ENCODE measurements at places on chromosomes 2 and 18.
A peak's percentile ranks its signal among the peaks of the same experiment; 100 is the strongest.

- no peak for DNase-seq
Measured at GRCh38 chr2:230216489-230216888, 3.3 kb downstream of the SP110 start.

DNA sequence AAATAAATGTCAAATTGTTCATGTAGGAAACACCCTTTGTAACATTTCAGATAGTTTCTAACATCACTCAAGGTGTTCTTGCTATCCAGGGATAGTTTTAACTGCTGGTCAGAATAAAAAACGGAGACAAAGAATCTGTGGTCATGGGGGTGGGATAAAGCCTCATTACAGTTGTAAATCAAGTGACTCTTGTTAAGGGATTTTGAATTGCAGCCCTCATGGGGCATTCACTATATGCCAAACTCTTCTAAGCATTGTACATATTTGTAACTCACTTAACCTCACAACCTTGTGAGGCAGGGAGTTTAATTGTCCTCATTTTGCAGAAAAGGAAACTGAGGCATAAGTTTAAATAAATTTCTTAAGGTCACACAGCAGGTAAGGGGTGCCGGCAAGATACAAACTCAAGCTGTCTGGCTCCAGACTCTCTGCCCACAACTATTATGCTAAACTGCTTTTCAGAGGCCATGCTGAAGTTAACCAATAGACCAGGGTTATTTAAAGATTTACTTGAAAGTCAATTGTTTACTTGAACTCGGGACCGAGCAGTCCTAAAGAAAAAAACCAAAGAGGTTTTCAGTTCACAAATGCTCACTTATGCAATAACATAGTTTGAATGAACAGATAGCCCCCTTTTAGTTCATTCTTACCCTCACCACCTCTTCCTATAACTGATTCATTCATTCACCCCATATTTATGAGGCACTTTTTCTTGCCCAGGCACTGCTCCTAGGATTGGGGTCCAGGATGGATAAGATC lies 121.6 kb upstream of the FZD5 start:
- DNase-seq, result no peak

DNA sequence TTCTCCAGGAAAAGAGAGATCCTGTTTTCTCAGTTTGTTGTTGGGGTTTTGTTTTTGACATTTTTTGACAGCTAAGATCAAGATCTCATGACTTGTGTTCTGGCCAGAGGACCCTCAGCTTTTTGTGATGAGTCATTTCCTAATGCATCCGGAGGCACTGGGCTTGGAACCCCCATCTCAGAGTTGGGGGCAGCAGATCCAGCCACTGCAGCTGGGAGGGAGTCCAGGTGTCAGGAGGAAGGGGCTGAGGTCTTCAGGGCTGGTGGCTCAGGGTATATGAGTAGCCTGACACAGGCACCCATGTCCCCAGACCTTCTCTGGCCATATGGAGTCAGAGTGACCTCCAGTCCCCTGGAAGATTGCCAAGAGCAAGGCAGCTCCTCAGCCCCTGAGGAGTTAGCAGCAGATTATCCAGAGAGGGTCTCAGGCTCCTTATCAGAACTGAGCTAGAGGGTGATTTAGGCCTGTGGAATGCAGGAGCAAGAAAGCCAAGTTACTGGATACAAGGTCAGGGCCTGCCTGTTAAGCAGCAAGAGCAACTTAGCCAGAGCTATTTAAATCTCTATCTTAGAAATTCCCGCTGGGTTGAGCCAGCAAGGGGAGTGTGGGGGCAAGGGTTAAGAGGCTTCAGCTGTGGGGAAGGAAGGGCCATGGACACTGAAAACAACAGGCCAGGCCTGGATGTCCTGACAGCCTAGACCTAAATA lies 62.4 kb downstream of the TANC1 start:
- DNase-seq, result peak; percentile 98

DNA sequence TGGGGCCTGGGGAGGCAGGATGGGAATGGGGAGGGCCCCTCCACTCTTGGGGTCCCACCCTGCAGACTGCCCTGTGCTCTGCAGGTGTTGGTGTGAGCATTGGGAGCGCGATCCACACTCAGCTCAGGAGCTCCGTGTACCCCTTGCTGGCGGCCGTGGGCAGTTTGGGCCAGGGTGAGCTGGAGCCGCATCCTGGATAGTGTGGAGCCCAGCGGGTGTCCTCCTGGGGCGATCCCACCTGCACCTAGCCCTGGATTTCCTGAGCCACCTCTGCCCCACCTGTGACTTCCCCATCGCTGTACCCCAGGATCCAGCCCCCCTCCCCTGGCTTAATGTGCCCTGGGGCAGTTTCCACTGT lies 2.6 kb downstream of the PROM2 start:
- no peak for DNase-seq

DNA sequence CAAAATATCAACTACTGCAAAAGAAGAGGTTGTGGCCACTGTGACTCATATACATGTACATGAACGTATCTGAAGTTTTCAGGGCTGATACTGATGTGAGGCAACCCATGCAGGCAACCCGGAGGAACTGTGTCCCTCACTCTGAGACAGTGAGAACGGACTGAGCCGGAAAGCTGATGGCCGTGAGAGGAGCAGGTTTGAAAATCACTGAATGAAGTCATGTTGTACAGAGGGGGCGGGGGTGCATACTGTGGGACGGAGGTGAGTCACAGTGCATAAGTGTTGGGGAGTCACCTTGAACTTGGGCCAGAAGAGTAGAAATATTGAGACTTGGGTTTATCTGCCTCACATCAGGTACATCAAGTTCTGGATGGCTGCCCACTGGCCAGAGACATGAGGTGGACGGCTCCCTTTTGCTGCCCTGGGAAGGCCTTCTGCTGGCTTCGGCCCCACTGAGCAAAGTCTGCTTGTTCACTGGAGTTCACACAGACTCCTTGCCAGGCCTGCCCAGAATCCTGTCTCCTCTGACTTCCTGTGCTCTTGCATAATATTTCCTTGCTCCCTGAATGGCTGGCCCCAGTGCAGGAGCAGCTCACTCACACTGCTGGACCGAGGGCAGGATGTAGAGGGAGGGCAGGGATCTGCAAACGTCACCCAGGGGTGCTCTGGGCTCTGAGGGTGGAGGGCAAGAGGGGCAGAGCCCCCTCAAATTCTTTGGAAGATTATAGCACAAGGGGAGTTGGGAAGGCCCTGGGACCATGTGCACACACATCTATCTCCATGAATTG lies 18.1 kb downstream of the EPAS1 start:
- DNase-seq, result peak; percentile 69

DNA sequence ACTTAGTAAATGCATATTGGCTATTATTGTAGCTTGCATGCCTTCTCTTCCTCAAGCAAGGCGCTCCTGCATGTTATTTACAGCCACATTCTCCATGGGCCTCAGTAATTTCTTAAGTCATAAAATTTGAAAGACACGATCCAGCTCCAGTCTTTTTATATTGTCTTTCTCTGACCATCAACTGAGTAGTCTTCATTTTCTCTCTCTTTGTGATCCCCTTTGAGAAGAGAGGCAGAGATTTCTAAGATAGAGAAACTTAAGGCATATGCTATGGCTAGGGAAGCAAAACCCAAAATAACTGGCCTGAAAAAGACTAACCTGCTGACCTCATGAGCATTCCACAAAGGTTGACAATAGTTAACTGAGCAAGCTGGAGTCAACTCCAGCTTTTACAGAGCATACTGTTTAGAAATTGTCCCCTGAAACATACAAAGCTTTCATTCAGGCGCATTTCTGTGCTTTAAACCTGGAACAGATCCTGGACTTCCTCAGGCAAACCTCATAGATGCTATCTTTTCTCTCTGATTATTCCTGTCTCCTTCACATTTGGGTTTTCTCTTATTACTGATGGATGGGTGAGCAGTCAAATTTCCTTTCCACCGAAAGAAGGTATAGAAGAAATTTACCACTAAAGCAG lies 4.6 kb downstream of the DPP4 start:
- DNase-seq, result peak; percentile 60

DNA sequence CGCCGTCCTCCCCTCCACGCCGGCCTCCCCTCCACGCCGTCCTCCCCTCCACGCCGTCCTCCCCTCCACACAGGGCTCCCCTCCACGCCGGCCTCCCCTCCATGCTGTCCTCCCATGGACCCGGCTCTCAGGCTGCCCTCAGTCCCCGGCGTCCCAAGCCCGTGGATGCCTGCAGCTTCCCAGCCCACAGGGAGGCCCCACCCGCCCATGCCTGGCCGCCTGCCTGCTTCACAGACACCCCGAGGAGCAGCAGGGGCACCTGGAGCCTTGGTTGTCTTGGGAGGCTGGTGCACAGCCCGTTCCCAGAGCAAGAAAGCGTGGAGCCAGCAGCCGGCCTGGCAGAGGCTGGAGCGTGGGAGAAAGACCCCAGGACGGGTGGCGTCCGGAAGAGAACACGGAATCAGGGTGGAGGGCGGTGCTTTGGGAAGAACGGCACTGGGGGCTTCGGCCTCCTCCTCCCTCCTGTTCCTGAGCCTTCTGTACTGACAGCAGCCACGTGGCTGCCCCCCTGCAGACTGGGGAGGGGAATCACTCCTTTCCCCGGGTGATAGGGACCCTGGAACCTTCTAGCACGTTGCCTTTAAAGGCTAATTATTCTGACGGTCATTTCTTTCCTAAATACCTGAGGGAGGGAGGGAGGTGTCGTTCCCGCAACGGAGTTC lies 26.2 kb upstream of the KCNG2 start:
- no peak for DNase-seq

DNA sequence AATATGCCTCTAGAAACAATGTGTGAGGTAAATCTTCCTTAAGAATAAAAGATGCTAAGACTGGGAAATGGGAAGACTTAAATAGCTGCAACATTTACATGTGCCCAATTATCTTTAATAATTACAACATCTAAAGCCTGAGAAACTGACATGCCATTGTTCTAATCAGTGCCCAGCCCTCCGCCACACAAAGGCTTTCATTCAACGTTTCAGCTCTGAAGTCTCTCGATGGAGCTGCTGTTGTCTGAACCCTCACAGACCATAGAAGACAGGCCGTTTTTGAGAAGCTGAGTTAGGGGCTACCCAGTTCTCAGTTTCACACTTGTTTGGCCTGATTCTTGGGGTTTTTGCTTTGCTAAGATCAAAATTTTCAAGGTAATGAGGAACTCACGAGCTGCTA lies 315.4 kb upstream of the CHST9 start:
- no peak for DNase-seq

DNA sequence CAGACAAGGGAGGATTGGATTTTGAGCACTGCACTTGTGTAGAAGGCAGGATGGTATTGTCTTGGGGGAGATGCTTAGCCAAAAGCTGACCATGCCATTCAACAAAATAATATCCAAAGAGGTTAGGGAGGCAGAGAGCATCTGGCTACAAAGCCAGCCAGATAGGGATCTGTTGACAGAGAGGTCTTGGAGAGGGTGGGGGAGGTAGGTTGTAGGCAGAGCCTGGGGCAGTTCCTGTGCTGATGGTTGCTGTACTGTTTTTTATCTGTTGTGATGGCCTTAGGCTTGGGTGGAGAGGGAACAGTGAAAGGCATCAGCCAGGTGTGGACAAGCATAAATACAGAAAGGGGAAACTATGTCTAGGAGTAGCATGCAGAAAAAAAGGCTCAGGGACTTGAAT lies 100.9 kb downstream of the AQP4 start:
- DNase-seq, result peak; percentile 87

GRCh38 chr2:98335271-98335670 lies 11.0 kb upstream of the CNGA3 start:
- DNase-seq, result no peak

- DNase-seq, result peak; percentile 61
Measured at GRCh38 chr2:65465857-65466256, 33.5 kb upstream of the SPRED2 start.

- no peak for DNase-seq
Measured at GRCh38 chr2:196445991-196446390, 193.5 kb upstream of the CCDC150 start.

DNA sequence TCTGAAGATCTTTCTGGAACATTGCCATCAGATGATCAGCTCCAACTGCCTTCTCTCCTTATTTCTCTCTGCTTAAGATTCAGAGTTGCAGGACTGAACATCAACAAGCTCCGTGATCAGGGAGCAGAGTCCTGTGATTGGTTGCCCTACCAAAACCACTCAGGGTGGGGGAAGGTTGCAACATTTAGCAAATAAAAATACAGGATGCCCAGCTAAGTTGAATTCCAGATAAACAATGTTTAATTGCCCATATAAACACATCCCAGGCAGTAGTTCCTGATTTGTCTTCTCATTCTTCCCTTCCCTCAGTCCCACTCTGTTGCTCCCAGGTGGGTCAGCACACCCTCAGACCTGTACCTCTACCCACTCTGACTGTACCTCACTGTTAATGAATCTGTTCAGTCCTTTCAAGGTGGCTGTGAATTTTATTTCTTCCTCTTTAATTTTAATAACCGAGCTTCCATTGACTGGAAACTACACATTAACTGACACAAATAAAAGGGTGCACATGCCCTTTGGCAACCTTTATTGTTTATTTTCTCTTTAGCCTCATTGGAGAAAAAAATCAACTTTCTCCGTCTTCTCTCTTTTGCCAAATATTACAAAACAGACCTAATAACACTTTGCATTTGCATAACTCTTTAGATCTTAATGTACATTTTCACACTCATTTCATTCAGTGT lies 167.1 kb upstream of the PKDCC start:
- DNase-seq, result peak; percentile 10

DNA sequence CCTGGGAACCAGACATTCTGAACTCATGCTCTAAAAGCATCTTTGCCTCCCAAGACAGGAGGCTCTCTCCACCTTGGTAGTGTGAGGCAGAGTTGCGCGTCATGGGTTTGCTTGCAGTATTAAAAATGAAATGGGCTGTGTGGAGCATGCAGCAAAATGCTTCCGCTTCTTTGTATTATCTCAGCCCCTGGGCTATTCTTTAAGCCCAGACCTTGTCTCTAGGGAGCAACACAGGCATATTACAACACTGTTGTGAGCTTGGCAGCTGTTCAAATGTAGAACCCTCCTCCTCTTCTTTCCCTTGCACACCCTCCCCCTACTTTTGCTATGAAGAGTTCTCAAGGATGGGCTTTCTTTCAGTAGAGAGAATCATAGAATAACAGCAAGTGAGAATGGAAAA lies 185.1 kb upstream of the LHCGR start:
- DNase-seq, result no peak

- peak; percentile 58 for DNase-seq
Measured at GRCh38 chr2:72367530-72368225, 220.0 kb upstream of the CYP26B1 start.

- DNase-seq, result no peak
Measured at GRCh38 chr2:24077879-24078278, 1.8 kb upstream of the SF3B6 start.

DNA sequence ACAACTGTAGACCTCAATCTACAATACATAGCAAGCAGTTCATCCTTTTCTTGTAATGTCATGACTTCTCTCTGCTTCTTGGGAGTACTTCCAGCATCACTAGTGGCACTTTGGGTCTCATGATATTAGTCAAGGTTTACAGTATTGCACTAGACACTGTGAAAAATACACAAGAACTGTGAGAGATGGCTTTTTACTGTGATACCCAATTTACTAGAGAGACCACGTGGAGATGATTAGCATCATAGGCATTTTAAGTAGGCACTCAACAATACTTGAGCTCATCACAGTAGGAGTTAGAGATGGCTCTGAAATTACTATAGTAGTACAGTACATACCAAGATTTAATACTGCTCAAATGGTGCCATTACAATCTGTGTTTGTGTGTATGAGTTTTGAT lies 112.8 kb upstream of the EML6 start:
- DNase-seq, result no peak

- DNase-seq, result no peak
Measured at GRCh38 chr2:65727381-65727780, 295.0 kb upstream of the SPRED2 start.
